ENCODE measurements at places on chromosomes 7 and 10.

DNA sequence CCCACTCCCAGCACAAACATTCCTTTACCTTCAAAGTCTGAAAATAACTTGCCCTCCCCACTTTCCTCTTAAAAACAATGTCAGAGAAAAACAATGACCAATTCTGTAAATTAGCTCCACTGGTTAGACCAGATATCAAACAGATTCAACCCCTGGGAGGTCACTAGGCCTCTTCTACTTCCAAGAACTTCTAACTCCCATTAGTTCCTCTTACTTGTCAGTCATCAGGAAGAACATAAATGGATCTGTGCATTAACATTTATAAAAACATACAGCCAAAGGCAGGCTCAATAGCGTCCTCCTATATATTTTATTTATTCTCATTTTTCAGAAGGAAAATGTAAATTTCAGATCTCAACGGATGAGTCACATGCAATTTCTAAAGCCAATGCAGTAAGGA, 2.2 kb downstream of the ELAPOR2 start:
- DNase-seq: no peak

- no peak for DNase-seq
These were observed 30.3 kb downstream of the ADCYAP1R1 start for GRCh38 chr7:31082447-31082846.

GRCh38 chr10:47458466-47459154, 25.3 kb downstream of the ANXA8 start:
- no peak for DNase-seq

DNA sequence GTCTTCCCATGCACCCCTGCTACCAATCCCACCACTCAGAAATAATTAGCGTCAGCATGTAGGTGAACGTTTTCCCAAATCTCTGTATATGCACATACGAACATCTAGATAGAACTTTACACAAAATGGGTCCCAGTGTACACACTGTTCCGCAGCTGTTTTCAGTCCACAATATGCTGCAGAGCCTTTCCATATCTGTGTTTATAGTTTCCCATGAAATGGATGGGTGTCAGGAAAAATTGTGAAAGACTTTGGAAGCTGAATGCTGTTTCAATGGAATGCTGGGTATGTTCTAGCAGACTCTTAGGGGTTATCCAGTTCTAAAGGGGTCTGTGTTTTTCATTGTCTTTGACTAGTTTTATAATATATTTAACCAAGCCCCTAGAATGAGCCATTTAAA, 13.8 kb downstream of the GRK5 start:
- DNase-seq: no peak

DNA sequence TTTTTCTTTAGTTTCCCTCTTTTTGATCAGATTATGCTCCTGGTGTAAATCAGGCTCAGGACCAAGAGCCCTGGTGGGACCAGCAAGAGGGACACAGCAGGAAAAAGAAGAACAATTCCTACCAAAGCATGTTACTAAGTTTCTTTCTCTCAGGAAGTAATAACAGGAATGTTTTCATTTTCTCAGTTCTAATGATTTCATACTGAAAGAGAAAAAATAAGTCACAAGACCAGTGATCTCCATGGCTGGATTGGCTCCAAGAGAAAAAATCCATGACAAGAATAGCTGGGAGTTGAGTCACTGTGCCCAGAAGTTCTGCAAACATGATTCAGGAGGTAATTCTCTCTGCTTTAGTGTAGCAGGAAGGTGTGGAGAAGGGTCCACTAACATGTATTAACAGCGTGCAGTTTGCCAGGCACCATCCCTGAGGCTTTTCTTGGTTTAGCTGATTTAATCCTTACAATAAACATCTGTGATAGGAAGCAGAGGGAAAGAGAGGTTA, 23.8 kb upstream of the IFIT2 start:
- peak; percentile 23 for DNase-seq

DNA sequence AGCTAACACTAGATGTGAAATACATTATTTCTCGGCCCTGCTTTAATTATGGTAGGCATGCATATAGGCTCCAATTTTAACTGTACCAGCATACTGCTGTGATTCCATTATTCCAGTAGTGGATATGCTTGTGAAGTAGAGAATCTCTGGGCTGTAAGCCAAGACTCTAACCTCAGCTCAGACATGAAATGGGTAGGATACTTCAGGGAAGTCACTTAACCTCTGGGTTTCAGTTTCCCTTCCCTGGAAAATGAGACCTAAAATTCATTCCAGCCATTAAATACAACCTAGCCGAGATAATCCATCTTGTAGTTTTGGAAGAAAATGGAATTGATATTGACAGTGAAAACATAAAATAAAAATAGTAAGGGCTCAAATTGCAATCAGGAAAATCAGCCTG, 59.6 kb upstream of the TRIL start:
- DNase-seq: no peak

- no peak for DNase-seq
These were observed 39.5 kb downstream of the ADK start for GRCh38 chr10:74190494-74190893.

DNA sequence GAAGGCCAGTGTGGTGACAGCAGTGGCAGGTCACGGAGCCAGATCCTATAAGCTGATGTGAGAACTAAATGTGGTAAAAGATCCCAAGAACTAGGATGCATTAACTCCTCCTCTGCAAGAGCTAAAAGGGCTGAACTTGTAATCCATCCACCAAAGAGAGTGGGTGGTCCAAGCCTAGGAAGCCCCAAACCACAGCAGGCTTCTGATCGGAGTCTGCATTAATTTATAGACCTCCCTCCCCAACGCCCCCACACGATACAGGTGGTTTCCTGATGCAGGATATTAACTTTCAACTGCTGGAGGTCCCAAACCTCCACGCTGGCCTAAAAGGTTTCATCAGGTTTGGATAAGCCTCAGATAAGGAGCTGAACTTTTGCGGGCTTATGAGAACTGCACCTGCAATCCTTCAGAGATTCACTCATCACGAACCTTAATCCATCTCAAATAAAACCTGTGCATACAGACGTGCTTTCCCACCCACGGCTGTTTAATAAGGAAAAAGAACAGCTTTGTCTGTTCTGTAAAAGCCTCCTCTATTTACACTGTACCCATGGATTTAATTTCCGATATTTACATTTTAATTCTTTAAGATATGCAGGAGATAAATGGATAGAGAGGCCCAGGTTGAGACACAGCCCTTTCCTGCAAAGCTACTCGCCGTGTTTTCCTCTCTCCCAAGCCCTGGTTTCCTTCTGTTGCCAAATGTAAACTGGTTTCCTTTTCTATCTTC, 74.9 kb downstream of the GFRA1 start:
- no peak for DNase-seq

DNA sequence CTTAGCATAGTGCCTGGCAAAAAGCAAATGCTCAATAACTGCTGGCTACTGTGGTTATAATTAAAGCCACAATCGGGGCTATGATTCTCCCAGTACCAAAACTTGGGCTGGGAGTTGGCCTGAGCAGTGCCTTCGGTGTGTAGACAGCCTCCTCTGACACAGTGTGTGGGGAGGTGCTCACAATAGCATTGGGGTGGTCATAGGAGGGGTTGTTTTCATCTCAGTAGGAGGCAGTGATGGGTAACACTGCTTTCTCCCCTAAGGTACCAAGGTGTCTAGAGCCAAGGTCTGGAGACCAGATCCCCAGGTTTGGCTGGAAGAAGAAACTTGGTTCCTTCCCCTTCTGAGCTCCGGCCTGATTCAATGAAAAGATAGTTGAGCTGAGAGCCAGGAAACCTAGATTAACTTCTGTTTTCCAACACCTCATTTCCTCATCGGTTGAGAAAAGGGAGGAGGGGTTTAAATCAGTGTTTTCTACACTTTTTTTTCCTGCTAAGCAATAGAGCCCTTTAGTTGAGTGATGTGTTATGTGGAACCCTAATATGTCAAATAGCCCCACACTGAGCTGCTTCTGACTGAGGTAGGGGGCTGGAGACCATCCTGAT, 68.2 kb downstream of the LRMDA start:
- DNase-seq: no peak

DNA sequence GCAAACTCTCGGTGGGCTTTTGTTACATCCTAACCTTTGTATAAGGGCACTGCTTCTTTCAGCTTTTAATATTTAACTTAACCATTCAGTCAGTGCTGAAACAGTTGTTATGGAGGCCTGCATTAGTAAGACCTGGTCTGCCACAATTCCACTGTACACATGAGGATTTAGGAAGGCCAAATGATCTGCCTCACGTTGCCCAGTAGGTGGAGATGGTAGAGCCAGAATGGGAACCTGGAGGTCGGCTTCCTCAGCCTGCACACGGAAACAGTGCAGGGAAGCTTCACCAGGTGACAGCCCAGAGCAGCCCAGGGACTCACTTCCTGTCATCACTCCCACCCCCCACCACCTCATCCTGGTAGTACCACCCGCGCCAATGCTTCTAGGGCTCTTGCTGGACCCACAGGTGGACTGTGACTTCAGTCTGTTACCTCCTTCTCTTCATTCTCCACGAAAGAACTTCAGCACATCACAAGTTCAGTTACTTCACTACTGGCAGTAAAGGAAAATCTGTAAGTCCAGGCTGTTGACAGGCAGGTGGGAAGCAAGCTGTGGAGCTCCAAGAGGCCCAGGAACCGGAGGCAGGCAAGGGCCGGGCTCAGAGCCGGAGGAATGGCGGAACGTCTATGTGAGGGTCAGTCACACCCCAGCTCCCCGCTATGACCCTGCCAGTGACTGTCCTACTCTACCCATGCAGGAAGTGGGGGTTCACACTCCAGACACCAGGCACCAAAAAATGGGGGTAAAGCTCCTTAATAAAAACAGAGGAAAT, 480.3 kb upstream of the C7orf33 start:
- DNase-seq: no peak

DNA sequence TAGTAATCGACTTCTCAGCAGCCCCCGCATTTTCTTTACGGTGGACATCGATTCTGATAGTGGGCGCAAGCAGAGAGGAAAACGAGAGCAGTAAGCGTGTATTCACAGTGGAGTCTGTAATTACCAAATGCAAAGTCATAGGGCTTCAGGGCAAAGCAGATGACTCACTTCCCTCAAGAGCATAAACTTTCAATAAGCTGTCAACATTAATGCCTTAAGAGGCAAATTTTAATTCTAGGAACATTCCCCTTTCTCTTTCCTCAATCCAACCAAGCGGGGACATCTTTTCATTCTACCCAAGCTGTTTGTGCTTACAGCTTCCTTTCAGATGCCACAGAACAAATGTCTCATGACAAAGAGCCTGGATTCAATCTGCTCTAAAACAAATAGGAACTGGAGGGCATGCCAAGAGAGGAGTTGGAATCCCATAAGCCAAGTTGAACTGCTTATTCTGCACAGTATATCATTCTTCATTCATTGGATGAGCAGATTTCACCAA, 48.6 kb downstream of the MALSU1 start:
- DNase-seq: no peak

- DNase-seq: no peak
These were observed 16.0 kb downstream of the CHST15 start for GRCh38 chr10:124077208-124077993.
